Activated T-helper 1 cell treated with Interleukin-2 at 50 U/mL for 16 hours (primary cell): ENCODE measurements at places on chromosomes 6 and 20.

DNA sequence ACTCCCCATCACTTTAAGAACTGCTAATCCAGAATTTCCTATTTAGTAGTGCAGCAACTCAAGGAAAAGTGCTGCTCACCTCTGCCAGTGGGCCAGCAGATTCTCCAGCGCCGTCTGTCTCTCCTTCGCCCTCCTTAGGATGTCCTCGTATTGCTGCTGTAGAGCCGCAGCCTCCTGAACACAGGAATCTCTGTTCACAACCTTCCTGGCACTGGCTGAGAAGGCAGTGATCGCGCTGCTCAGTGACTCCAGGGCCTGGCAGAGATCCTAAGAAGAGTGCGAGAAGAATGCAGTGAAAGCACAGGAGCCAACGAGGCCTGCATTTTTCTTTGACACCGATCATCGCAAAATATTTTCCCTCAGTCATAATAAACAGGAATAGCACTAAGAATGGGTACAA lies 209.0 kb downstream of the SYNE1 start:
- no peak for DNase-seq

DNA sequence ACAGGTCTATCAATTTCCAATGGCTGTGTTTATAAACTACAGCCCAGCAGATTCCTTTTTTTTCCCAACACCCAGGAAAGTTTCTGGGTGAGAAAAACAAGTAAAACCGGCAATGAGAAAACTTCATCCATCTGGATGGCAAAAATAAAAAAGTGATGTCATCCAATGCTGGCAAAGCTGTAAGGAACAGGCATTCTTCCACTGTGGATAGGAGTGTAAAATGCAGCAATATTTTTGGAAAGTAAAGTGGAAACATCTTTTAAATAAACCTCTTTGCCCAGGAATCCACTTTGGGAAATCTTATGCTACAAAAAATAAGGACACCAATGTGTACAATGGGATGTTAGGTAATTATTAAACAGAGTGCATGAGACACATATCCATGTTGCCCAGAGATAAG lies 102.1 kb upstream of the NT5E start:
- no peak for DNase-seq

DNA sequence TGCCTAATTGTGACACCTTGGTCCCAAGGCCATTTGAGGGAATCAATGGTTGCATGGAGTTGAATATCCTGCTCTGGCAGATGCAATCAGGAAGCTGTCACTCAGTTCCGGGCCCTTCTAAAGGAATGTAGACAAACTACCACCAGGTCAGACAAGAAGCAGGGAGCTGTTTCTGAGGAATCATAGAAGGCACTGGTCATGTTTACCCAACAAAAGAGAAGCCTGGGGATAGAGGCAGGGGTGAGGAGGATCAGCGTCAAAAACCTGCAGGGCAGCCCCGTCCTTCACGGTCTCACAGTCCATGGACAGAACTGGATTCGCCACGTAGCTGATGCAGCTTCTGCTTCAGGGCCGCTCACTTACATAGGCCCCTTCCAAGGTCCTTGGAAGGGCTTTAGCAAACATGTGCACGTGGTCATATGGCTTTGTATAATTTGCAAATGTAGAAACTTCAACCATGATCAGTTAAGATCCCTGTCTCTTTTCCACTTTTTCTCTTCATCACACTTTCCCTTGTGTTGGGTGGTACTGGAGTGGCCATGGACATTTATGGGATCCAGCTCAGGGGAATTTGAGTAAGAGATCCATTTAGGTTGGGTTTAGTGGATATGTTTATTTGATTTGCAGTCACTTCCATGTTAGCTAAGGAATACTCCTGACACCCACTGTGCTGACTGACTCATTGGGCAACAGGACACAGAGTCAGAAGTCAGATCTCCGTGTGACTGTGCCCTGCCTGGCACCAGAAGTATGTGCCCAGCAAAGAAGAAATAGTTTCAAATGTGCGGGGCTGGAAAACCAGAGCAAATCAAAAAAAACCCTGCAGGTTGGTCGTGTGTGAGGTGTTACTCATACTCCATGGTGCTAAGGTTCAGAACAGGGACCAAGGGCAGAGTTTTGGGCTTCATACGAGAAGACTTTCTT lies 60.0 kb upstream of the ZFAND3 start:
- DNase-seq, result no peak

GRCh38 chr6:119205911-119206618 lies 127.6 kb upstream of the FAM184A start:
- no peak for DNase-seq

DNA sequence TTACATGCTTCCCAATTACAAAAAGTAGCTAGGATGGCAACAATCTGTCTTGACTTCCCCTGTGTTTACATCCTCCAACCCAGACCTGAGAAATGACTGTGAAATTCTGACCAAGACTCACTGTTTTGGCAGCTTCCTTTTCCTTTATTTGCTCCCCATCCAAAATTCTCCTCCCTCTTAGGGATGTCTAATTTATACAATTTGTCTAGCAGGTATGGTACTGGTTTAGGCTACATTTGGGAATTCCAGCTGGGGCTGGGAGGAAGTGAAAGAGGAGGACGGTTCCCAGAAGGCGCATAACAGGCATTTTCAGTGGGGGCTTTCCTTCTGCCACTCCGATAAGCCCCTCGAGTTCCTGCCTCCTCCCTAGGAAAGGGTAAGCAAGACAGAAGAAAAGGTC lies 231.5 kb upstream of the BTBD3 start:
- DNase-seq, result no peak

GRCh38 chr6:47794577-47795135 lies 12.8 kb downstream of the OPN5 start:
- DNase-seq, result no peak

DNA sequence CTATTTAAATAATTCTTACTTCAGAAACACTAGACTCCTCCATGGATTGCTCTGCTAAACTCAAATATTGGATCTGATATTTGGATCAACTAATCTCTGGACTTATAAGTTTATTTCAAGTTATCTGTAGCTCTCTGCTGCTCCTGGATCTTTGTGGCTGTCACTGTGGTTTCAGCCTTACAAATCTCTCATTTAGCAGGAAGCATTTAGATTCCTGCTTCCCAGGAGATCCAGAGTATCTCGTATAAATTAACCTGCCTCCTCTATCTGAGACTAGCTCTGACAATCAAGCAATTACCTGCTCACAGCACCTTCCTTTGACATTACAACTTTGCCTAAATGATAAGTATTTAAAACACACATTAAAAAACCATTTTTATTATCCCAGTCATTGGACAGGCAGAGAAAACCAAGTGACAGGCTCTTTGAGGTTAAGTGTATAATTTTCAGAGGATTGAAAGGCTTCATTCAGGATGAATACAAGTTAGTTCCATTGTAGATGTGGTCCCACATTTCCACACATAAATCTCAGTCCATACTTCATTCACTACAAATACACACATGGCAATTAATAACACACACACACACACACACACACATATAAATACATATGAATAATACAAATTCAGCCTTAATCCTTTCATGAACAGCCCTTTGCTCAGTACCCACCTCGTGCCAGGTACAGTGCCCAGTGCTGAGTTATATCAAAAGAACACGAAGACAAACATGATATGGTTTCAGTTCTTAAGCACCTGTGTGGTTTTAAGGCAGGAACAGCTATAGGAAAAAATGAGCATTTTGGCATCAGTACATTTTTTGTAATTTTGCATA lies 55.5 kb upstream of the PLCB1 start:
- DNase-seq, result no peak

- DNase-seq, result no peak
These were observed 216.5 kb downstream of the ZMYND8 start for GRCh38 chr20:47139934-47140535.

DNA sequence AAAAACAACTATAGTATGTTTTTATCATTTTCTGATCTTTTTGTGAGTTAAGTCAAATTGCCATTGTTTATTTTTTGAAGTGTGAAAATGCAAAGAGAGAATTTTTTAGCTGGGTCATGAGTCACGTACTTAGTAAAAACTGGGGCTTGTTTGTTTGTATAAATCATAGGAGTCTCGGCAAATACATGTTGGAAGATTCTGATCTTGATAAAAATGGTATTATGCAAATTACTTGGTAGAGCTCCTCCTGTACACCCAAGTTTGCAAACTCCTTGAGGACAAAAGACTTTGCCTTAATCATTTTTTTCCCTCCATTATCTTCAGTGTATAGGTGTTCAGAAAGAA lies 25.8 kb downstream of the TBPL1 start:
- no peak for DNase-seq

GRCh38 chr6:168105813-168106632 lies 27.0 kb upstream of the FRMD1 start:
- no peak for DNase-seq

- DNase-seq, result no peak
These were observed 499.8 kb upstream of the PTCHD4 start for GRCh38 chr6:48610846-48611245.

DNA sequence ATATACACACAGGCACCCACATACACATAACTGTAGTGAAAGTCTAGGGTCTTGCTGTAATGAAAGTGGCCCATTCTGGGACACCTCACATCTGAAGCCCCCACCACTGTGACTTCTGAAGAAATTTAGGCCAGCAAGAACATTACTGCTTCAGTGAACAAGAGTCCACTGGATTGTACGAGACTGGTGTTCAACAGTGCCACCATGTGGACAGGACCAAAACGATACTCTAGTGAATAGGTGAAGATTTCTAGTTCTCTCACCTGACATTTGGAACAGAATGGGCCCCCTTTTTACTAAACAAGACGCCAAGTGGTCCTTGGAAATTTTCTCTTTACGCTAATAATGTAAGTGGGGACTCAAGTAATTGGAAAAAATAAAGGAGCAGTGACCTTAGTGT lies 156.9 kb downstream of the MAFB start:
- DNase-seq, result no peak

- DNase-seq, result no peak
These were observed 36.1 kb upstream of the PLCB4 start for GRCh38 chr20:9032758-9033157.

DNA sequence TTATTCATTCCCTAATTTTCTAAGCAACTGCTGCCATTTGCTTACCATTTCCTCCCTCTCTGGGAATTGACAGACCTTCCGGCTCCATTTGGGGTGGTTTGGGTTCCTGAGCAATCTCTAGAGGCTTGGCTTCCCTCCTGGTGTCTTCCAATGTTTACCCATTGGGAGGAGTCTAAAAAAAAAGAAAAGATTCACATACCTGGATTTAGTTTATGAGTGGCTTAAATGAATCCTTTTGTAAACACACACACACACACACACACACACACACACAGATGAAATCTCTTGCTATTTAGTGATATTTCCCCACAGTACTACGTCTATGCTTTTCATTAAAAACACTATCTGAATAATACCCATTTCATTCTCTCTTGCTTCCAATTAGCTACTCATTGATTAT lies 48.3 kb upstream of the TRAF3IP2 start:
- no peak for DNase-seq

GRCh38 chr6:150320442-150320841 lies 48.4 kb upstream of the IYD start:
- DNase-seq, result no peak

- no peak for DNase-seq
These were observed 22.6 kb upstream of the RIN2 start for GRCh38 chr20:19735446-19735845.

- no peak for DNase-seq
These were observed 55.4 kb downstream of the LAMA4 start for GRCh38 chr6:112199001-112199403.

DNA sequence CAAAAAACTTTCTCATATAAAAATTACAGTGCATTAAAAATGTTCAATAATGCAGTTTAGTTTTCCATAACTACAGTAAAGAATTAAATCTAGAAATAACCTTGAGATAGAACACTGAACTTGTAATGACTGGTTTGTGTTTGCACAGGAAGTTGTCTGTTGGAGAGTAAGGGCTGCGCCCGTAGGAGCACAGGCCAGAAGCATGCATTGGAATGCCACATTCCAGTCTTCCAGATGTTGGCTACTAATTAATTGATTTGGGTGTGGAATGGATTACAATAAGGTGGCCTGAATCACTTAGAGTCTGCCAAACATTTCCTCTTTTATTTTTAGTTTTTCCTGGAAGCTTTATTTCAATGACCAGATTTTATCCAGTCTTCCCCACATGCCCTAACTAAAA lies 582.6 kb upstream of the MMS22L start:
- DNase-seq, result no peak

GRCh38 chr6:45591306-45591705 lies 213.6 kb upstream of the SUPT3H start:
- no peak for DNase-seq

DNA sequence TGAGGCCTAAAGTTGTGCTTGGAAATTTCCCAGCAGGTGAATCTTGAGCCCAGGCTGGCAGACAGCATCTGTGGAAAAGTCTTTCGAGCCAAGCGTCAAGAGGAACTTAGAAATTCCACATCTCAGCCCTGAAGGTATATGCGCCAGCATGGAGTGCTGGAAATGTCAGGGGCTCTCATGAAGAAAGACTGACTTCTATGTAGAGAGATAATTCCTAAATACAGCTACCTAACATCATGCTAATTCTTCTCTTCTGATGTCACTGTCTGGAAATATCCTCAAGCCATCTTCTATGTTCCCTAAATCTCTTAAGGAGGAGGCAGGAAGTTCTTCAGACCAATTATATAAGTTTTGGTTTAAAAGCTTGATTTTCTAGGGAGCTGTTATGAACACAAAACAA lies 492.4 kb upstream of the MARCKS start:
- DNase-seq, result no peak

- DNase-seq, result no peak
These were observed 16.6 kb upstream of the TRIM27 start for GRCh38 chr6:28940294-28940857.

- no peak for DNase-seq
These were observed 147.0 kb downstream of the DTNBP1 start for GRCh38 chr6:15515660-15516375.

- DNase-seq, result no peak
These were observed 113.0 kb downstream of the GRM4 start for GRCh38 chr6:34032856-34033255.

DNA sequence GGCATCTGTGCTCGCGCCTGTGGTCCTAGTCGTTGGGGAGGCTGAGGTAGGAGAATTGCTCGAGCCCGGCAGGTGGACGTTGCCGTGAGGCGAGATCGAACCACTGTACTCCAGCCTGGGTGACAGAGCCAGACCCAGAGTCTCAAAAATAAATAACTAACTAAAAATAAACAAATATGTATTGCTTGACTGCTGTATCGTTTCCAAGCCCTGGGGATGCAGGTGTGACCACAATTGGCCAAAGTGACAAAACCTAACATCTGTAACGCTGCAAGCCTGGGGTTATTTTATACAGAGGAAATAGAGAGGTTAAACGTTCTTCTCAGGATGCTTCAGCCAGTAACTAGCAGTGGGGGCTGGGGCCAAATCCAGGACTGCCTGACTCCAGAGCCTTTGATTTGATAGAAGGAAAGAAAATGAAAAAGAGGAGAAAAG lies 1.9 kb upstream of the SRSF3 start:
- DNase-seq, result no peak

DNA sequence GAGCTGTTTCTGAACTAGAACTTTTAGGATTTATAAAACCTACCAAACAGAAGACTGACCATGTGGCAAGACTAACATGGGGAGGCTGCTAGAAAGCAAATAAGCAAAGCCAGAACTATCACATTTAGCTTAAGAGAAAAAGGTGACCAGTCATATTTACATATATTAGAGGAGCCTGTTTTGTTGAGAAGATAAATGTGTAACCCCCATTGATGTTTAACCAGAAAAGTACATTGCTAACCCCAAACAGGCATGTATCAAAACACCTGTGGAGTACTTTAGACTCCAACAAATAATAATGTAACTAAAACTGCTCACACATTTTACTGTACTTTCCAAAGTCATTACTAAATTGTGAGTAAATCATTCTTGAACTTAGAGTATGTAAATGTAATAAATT lies 35.0 kb downstream of the AKIRIN2 start:
- DNase-seq, result no peak
